ENCODE measurements at places on chromosomes 1 and 21.
A peak's percentile ranks its signal among the peaks of the same experiment; 100 is the strongest.

- no peak for DNase-seq
Measured at GRCh38 chr1:192513697-192514096, 61.9 kb upstream of the RGS1 start.

GRCh38 chr1:98735756-98736155 lies 74.2 kb downstream of the SNX7 start:
- DNase-seq = no peak

DNA sequence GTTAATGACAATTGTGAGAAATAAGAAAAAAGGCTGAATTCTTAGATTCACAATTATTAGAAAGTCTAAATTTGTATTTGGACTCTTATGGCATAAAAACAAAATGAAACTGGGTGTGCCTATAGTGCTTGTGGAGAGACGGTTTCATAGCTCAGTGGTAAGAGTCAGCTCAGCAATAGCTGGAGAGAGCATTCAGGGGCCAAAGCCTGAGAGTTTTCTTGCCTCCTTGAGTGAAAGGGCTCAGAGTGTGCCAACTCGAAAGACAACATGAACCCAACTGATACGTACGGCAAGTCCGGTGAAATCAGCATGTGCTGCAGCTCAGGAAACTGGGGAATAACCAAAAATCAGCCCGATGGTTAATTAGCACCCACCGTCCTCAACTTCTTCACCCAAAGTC lies 577.9 kb downstream of the SMYD3 start:
- DNase-seq = no peak

GRCh38 chr21:14259747-14260146 lies 43.8 kb downstream of the RBM11 start:
- peak; percentile 17 for DNase-seq

DNA sequence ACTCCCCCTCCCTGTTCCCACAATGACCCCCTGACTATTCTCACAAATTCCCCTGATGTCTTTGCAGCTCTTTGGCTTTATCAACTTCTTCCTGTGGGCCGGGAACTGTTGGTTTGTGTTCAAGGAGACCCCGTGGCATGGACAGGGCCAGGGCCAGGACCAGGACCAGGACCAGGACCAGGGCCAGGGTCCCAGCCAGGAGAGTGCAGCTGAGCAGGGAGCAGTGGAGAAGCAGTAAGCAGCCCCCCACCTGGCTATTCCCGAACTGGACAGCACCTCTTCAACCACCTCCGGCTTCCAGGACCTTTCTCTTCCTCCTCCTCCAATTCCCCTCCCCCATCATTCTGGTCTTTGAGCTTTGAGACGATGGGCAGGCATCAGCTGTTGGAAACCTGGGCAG lies 4.4 kb upstream of the ATXN7L2 start:
- no peak for DNase-seq

GRCh38 chr1:162397039-162397448 lies 14.9 kb downstream of the SH2D1B start:
- peak; percentile 68 for DNase-seq

DNA sequence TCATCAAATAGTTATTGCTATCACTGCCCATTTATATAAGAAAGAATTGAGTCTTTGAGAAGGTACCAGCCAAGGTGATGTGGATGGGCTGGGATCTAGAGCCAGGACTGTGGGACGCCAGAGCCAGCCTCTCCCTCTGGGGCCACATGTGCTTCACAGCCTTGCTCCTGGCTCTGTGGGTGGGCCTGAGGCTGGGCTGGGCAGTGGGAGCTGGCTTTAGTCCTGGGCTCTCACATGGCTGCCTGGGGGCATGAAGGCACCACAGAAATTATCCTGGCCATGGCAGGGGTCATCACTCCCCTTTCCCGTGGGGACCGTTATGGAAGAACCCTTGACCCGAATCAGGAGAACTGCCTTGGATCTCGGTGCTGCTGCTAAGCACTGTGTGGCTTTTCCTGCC lies 203.1 kb downstream of the TRABD2B start:
- no peak for DNase-seq

DNA sequence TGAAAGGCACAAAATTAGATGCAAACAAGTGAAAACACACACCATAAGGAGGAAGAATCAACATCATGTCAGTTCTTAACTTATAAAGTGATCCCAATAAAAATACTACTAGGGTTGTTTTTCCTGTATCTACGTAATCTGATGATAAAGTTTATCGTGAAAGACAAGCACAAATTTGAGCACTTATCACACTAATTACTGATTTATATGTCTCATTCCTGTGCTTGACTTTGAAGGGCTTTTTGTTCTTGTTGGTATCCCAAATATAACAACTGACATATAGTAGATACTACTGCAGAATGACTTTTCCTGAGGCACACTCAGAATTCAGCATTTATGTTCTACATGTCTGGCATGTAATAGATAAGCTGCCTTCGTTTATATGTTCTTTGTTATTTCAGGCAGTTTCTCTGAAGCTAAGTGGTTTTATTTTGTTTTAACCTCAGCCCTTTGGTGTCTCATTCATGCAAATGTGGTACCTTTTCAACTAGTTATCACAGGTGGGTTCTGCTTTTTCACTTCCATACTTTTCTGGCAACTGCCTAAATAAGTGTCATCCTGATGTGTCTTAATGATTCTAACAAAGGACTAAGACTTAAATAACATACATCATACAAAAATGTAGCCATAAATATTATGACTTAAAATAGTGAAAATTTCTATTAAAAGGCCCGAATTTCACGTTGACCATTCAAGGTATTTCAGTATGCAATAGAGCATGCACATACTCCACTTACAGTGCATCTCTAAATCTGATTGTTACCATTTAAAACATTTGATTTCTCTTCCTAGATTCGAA lies 73.2 kb downstream of the LRRC8C start:
- no peak for DNase-seq

GRCh38 chr1:106584107-106584506 lies 472.4 kb upstream of the PRMT6 start:
- DNase-seq = no peak

DNA sequence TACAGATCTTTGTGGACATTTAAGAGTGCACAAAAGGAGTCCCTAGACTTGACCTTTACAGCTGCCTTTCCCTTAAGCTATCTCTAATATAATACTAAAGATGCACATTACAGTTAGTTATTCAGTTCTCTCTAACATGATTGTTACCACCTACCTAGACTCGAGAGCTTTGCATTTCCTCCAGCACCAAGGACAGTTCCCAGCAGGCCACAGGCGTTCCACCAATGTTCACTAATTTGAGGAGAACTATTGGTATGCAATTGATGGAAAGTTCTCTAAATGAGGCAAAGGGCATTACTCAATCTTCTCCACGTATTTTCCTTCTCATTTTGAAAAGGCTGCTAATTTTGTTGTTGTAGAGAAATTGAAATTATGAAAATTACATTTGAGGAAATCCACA lies 5.4 kb upstream of the NTNG1 start:
- peak; percentile 26 for DNase-seq

- no peak for DNase-seq
Measured at GRCh38 chr1:116988908-116989307, 12.7 kb upstream of the CD101 start.

DNA sequence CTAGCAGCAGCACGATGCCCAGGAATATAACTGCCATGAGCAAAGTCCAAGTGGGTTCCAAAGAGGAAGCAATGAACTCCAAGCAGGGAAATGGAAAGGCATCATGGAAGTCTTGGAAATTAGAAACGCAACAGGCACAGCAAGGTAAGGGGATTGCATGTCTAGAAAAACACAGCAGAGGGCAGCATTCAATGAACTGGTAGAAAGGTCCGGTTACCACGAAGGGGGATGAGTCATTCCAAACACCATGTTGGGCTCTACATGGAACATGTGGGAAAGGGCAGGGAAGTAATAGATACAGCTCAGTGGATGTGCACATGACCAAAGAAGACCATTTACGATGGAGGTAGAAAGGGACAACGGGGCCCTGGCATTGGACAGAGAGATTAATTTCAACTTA lies 36.4 kb downstream of the RXRG start:
- DNase-seq = no peak

- DNase-seq = no peak
Measured at GRCh38 chr1:43505077-43505780, 25.5 kb upstream of the PTPRF start.
